ENCODE measurements at places on chromosomes 7 and 10.
A peak's percentile ranks its signal among the peaks of the same experiment; 100 is the strongest.

DNA sequence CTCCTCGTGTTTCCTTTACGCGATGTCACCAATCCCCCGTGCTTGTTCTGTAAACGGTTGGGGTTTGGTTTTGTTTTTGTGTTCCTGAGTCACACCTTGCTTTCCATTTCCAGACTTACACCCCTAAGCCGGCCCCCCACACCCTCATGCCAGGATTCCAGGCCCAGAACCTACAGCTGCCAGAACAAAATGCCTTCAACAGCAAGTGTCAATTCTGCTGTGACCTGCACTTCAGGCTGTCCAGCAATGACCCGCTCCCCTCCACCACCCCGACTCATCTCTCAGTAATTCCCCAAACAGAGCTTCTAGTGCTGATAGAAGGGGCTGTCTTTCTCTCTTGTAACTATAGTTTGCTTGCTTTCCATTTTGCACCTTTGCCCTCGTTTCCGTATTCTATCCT lies 722.1 kb upstream of the CELF2 start:
- no peak for DNase-seq

DNA sequence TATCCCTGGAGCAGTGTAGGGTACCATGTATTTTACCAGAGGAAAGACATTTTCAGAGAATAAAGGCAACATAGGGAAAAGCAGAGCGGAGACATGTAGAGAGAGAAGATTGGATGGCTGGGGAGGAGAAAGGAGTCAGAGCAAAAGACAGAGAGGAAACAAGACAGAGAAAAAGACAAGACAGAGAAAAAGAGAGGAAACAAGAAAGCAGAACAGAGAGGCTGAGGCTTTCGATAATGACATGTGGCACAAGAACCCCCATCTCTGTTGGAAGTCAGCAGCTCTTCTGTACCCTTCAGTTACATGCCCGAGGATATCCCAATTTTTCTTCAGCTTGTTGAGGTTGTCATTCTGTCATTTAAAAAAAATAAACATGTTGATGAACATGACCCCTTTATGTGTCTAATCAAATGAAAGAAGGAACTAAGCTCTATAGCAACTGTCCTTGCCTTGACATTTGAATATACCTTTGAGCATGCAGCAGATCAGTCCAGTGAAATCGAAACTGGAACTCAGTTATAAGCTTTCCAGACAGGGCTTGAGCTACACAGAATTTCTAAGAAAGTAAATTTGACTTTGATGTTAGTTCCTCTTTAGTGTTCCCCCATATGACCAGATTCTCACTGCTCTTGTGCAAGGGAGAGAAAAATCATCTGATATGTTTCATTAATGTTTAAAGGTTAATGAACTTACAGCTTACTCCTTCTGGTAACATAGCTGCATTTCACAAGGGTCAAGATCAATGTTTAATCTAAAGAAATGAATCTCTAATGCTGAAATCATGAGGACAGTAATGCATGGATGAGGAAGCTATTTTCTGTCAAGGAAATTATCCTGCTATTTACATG lies 75.1 kb upstream of the SP4 start:
- no peak for DNase-seq

GRCh38 chr10:52040486-52040885 lies 273.6 kb upstream of the DKK1 start:
- no peak for DNase-seq

- DNase-seq, result no peak
Observed at GRCh38 chr7:81414411-81414810, 355.4 kb downstream of the HGF start.

GRCh38 chr10:16964576-16965343 lies 147.5 kb upstream of the RSU1 start:
- DNase-seq, result no peak

GRCh38 chr7:141480953-141481352 lies 70.3 kb upstream of the AGK start:
- peak; percentile 47 for DNase-seq
